ENCODE measurements at places on chromosomes 6 and 20.

- peak; percentile 34 for DNase-seq
These were observed 31.7 kb upstream of the CST1 start for GRCh38 chr20:23782366-23782983.

- DNase-seq = no peak
These were observed 19.9 kb upstream of the MEP1A start for GRCh38 chr6:46773201-46773855.

GRCh38 chr20:59340201-59340885 is 39.9 kb downstream of the EDN3 start:
- DNase-seq = no peak

GRCh38 chr6:79494841-79495240 is 42.4 kb downstream of the LCA5 start:
- no peak for DNase-seq

- DNase-seq = peak; percentile 80
These were observed 116.3 kb downstream of the ANKRD60 start for GRCh38 chr20:58112017-58112781.

DNA sequence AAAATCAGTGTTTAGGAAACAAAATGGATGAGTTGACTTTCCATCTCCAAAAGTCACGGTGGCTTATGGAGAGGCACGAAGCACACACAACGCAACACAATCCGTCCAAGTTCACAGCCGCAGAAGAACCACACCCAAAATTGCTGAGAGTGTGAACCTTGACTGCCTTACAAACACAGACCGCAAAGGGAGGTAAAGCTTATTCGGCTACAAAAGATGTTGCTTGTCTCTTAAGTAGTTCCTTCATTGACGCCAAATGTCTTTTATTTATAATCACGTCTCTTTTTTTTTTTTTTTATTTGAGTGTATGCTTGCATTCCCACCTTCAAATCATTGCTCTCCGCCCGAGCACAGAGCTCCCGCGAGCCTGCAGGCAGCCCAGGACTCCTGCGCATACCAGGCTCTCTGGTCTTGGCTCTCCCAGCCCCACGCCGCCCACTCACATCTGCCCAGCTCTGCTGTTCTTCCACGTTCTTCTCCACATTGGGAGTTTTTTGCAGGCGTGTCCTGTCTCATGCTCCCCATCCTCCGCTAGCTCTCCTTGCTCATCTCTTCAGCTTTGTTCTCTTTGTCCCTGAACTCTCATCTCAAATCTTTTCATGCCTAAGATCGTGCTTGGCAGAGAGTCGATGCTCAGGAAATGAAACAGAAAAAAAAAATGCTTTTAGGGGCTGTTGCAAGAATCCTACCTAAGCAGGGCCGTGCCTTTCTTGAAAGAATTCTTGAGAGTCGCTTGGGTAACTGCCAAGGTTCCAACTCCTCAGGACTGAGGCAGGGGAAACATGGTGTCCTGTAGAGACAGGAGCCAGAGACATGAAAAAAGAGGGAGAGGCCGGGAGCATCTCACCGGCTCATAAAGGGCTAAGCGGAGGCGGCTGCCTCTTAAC is 25.8 kb downstream of the LY86 start:
- peak; percentile 17 for DNase-seq

- DNase-seq = peak; percentile 76
These were observed 3.3 kb downstream of the CAPN11 start for GRCh38 chr6:44161997-44162338.

DNA sequence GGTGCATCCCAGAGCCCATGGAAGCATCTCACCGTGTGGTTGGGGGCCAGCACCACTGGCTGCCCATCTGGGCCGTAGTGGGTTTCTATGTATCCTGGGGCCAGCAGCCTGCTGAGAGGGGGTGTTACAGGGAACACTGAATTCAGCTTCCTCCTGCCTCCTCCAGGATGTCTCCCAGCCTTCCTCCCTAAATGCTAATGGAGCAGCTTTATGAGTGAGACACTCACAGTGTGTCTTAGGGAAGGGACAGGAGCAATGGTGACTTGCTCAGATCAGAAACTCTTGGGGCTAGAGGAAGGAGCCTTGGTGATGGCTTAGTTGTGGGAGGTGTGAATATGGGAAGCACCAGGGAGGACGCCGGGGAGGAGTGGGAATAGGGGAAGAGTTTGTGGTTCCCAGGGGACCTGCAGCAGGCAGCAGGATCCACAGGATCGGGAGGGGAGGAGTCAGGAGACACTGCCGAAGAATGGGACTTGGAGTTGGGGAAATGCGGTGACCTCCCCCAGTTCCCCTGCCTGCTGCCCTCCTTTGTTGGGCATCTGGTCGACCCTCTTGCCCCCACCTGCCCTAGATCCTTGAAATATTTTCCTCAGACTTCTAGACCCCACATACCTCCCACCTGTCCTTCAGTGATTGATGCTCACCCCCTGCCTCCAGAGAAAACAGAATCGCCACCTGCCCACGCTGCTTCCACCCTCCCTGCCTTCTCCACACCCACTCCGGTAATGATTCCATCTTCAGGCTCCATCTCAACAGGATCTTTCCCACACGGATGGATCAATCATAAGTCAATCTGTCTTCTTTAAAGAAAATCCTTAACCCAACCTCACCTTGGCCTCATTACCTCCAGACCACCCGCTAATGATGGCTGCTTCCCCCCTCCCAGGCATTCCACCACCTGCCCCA is 6.6 kb downstream of the ADAM33 start:
- no peak for DNase-seq

GRCh38 chr6:85416766-85417165 is 33.1 kb upstream of the NT5E start:
- DNase-seq = no peak

All from AG08395 (cell line).